ENCODE measurements at places on chromosomes 2 and 18.
A peak's percentile ranks its signal among the peaks of the same experiment; 100 is the strongest.

GRCh38 chr2:13193075-13193474 is 476.3 kb downstream of the TRIB2 start:
- no peak for DNase-seq

DNA sequence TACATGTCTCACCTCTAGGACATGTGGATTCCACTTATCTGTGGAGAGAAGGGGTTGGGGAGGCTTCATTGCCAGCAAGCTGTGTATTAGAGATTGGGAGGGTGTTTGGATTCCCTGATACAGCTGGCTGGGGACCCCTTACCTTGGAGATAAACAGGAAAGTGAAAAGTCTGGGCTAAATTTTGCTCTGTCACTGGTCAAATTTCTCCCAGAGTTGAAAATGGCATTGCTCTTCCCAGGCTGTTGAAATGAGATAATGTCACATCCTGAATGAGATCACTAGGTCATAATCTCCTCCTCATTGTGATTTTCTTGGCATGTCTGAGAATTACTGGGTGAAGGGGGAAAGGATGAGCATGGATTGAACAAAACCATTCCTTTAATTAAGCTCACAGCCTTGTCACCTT is 265.0 kb upstream of the PARD3B start:
- DNase-seq = no peak

- DNase-seq = no peak
These were observed 56.7 kb upstream of the GLI2 start for GRCh38 chr2:120678926-120679325.

DNA sequence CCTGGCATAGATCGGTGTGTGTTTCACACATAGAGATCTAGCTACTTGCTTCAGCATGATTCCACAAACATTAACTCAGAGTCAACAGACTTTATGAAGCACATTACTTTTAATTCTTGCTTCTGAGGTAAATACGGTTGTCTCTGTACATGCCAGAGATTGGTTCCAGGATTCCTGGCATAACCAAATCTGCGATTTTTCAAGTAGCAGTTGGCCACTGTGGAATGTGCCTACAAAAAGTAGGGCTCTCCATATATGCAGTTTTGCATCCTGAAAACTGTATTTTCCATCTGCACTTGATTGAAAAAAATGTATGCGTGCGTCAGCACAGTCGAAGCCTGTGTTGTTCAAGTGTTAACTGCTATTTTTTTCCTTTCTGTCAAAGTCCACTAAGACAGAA is 85.0 kb downstream of the ZAP70 start:
- DNase-seq = no peak

- DNase-seq = no peak
These were observed 112.0 kb downstream of the QPCT start for GRCh38 chr2:37456479-37456878.

DNA sequence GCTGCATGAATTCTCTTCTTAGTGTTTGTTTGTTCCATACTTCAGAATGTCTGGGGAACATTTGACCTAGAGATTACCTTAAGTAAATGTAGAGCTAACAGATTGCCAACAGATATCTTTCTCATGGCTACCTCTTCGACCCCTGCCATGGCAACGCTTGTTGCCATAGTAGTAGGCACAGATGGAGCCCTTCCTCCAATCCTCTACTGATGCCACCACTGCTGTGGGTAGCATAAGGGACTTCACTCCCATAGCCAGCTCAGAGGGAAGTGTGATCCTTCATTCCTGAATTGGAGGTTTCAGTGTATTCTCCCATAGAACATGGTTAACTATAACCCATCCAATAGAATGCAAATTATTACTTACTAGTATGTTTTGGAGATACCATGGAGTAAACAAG is 543.6 kb upstream of the NRP2 start:
- no peak for DNase-seq

DNA sequence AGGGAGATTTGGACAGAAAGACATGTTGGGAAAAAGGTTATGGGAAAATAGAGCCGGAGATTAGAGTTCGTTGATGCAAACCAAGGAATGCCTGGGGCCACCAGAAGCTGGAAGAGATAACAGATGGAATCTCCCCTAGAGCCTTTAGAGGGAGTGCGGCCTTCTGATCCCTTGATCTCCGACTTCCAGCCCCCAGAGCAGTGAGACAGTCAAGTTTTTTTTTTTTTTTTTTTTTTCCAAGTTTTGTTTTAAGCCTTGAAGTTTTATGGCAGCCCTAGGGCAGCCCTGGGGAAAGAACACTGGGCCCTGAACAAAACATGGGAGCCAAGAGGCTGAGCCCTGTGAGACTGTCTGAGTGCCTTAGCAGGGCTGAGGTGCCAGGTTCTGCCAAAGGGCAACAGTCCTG is 6.5 kb downstream of the DGKD start:
- DNase-seq = no peak

DNA sequence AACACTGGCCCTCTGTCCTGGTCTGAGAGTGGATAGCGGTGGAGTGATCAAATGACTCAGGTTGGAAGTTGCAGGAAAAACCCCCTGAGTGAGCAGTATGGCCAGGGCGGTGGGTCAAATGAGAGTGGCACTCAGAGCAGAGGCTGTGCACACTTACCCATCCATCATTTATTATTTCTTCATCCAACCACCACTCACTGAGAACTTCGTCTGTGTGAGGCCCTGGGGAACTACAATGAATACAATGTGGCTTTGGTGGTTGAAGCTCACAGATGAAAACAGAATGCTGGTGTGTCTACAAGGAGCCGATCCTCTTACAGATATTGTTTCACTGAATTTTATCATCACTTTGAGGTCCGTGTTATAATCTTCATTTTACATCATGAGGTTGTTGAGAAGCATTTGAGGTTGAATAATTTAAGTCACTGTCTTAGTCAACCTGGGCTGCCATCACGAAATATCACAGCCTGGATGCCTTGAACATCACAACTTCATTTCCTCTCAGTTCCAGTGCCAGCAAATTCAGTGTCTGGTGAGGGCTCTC is 73.4 kb upstream of the ID2 start:
- no peak for DNase-seq

DNA sequence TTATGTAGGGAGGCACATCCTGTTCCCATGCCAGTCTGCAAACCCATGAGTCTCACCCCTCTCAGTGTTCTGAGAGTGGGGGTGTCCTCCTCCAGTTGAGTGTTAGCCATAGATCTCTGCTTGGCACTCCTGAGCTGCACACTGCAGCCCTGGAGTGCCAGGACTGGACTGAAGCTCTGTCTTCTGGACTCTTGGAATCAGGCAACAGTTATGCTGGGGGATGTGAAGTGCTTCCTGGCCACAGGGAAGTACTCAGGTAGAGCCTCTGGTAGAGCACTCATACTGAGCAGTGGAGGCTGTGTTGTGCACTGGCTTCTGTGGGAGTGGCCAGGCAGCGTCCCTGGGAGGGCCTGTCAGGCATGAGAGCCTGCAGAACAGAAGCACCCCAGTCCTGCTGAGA is 43.0 kb downstream of the SERPINB7 start:
- no peak for DNase-seq

DNA sequence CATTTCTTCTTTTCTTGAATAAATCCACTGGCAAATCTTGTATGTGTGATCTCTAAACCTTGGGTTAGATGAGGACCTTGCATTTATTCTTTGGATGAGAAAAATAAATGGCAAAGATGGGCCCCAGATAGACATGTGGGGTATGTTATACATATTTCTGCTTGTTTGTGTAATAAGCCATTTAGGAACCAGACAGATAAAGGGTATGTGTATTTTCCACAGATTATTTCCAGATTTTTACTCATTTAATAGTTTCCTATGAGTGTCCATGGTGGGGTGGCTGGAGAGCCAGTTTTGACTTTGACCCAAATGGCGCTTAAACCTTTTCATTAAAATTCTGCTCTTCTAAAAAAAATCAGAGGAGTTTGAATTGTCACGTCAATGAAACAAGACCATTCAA is 102.8 kb downstream of the MYCN start:
- no peak for DNase-seq

GRCh38 chr18:32576296-32576916 is 105.7 kb upstream of the GAREM1 start:
- peak; percentile 64 for DNase-seq

GRCh38 chr2:143702931-143703330 is 573.7 kb downstream of the ARHGAP15 start:
- no peak for DNase-seq

DNA sequence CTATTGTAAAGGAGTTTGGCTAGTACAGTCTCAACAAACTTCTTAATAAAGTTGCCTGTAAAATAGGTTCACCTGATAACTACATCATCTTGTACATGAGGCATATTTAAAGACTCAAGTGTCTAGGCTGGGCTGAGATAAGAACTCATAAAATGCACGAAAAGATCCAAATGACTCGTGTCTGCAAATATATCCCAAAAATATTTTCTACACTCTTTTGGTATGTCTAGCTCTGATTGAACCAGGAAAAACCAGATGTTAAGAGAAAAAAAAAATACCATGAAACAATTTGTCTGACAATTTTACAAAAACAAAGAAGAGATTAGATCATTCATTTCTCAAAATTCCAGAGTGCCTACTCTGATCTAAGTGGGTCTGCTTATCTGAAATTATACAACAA is 166.9 kb upstream of the OSR1 start:
- no peak for DNase-seq

DNA sequence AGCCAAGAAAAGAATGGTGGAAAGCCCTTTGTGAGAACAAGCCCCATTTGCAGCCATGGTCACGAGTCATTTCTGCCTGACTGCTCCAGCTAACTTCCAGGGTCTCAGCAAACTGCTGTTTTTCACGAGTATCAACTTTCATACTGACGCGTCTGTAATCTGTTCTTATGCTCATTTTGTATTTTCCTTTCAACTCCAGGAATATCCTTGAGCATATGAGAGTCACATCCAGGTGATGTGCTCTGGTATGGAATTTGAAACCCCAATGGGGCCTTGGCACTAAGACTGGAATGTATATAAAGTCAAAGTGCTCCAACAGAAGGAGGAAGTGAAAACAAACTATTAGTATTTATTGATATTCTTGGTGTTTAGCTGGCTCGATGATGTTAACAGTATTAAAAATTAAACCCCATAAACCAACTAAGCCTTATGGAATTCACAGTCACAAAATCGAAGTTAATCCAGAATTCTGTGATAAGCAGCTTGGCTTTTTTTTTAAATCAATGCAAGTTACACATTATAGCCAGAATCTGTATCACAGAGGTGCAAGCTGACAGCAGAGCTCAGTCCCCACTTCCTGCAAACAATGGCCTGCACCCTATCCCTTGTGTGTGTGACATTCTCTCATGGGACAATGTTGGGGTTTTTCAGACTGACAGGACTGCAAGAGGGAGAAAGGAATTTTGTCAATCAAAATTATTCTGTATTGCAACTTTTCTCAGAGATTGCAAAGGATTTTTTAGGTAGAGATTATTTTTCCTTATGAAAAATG is 26.1 kb downstream of the SLC14A1 start:
- DNase-seq = no peak

DNA sequence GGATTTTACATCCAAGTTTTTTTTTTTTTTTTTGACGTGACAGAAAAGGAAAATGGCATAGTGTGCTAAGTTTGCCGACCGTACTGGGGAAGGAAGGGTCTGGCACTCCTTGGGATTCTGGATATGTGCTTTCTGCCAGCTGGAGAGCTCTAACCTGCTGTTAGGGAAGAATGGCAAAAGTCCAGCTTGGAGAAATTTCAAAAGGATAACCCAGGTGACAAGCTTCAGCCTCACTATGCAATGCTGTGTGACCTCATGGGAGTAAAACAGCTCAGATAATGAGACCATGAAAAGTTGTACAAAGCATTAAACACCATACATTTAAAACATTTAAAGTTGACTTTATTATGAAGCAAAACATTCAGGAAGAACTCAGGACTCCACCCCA is 10.3 kb upstream of the GPR45 start:
- DNase-seq = no peak

DNA sequence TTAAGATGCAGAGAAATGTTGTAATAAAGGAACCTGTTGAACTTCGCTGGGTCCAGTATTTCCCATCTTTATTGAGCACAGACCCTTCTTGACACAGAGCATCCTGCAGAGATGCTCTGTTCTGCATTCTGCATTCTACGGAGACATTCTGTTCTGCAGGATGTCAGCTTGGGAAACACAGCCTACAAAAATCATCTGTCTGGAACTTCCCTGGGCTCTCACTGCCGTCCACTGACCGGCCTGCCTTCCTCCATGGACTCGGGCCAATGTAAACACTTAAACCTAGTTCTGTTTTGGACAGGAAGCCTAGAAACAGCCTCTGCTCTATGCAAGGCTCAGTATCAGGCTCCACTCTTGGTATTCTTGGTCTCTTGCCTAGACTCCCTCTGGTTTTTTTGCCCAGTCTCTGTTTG is 90.0 kb upstream of the PPP1CB start:
- DNase-seq = no peak

- no peak for DNase-seq
These were observed 1710.2 kb upstream of the SLC39A10 start for GRCh38 chr2:193946806-193947205.

DNA sequence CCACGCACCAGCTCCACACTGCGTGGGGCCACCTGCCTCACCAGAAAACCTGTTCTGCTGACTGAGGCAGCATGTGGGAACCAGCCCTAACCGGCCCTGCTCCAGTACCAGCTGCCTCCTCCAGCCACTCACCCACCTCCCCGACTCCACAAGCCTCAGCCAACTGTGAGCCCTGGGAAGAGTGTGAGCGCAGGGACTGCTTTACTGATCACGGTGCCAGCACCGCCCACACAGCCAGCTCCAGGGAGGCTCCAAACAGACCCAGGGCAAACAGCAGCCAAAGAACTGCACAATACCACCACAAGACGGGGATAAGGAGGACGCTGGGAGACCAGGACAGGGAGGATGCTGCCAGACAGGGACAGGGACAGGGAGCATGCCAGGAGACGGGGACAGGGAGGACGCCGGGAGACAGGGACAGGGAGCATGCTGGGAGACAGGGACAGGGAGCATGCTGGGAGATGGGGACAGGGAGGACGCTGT is 28.4 kb downstream of the EIPR1 start:
- peak; percentile 67 for DNase-seq

- peak; percentile 9 for DNase-seq
These were observed 97.3 kb downstream of the MMADHC start for GRCh38 chr2:149490296-149490695.

DNA sequence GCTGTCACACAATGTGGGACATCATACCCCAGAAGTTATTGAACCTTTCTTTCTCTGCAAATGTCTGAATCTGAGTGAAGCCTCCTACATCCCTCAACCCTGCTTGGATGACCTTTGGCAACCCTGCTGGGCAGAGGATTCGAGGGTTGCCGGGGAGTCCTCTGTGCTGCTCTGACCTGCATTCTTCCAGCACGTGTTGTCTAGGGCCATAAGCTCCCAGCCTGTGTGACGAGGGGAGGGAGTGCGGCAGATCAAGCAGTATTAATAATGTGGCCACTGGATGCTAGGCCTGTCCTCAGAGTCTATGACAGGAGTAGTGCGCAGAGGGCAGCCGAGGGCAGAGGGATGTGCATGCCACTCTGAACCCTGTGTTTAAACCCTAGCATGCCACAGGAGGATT is 58.8 kb downstream of the RPL37A start:
- no peak for DNase-seq

- no peak for DNase-seq
These were observed 90.3 kb downstream of the TACR1 start for GRCh38 chr2:75108937-75109482.
